ENCODE measurements at places on chromosomes 1 and 21.

DNA sequence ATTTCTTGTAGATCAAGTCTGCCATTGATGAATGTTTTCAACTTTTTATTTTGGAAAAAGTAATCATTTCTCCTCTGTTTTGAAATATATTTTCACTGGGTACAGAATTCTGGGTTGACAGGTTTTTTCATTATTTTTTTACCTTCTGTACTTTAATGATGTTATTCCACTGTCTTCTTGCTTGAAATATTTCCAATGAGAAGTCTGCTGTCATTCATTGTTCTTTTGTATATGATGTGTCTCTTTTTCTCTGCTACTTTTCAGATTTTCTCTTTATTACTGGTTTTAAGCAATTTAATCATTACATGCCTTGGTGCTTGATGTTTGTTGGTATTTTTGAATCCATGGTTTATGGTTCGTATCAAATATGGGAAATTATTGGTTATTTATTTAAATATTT lies 22.4 kb upstream of the FOXO6 start:
- DNase-seq: no peak

- DNase-seq: no peak
Measured at GRCh38 chr1:38123356-38124135, 77.0 kb upstream of the POU3F1 start.

GRCh38 chr1:76640092-76640491 lies 227.2 kb upstream of the ST6GALNAC5 start:
- DNase-seq: no peak

GRCh38 chr21:46371204-46372013 lies 47.5 kb downstream of the PCNT start:
- no peak for DNase-seq

GRCh38 chr1:157966031-157966537 lies 27.4 kb upstream of the KIRREL1 start:
- peak; percentile 99 for DNase-seq

- peak; percentile 43 for DNase-seq
Measured at GRCh38 chr1:93447481-93448291, at the start of gene FNBP1L. Gene FNBP1L, plus strand, starts transcription at chr1:93448118. Its CDS starts 164 bp downstream, at chr1:93448282.

DNA sequence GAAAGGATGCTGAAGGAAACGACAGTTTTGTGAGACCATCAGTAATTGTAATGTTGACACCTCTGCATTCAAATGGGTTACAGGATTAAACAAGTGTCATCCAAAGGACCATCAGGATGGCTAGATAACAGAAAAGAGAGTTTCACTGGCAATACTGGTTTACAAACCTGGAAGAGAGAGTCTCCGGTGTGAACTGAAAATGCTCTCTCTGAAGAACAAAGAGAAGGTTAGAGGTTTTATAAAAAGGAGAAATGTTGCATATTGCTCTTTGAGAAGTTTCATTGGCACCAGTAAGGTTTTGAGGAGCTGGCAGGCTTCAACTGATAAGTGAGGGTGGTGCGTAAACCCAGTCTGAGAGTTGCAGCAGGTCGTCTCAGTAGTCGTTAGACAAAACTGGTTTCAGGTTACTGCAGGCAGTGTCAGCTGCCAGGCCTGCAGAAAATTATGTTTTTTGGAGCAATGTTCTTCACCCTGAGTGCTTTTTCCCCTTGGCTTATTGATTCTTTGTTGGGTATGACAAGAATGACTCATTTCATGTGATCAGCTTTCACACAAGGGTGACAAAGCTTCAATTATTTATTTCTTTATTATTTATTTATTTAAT lies 42.2 kb downstream of the KCNK1 start:
- DNase-seq: no peak

GRCh38 chr1:212700223-212700891 lies 717 bp upstream of the BATF3 start:
- DNase-seq: no peak

DNA sequence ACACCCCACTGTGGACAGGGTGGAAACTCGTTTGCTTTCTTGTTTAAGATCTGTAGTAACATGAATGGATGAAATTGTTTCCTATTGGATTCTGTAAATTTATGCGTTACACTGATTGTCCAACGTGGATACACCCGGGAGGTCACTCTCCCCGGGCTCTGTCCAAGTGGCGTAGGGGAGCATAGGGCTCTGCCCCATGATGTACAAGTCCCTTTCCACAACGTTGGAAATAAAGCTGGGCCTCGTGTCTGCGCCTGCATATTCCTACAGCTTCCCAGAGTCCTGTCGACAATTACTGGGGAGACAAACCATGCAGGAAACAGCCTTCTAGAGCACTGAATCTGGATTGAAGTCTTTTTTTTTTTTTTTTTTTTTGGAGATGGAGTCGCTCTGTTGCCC lies 1.4 kb downstream of the RCC1 start:
- peak; percentile 23 for DNase-seq

GRCh38 chr1:209207126-209207700 lies 376.3 kb upstream of the CAMK1G start:
- no peak for DNase-seq

- no peak for DNase-seq
Measured at GRCh38 chr21:42091899-42092508, 20.9 kb downstream of the UMODL1 start.

- peak; percentile 99 for DNase-seq
Measured at GRCh38 chr21:27570306-27570868, 603.5 kb upstream of the ADAMTS5 start.

GRCh38 chr1:110203021-110203661 lies 7.0 kb upstream of the KCNC4 start:
- peak; percentile 39 for DNase-seq

GRCh38 chr1:184892116-184892515 lies 82.2 kb downstream of the NIBAN1 start:
- DNase-seq: peak; percentile 54

- no peak for DNase-seq
Measured at GRCh38 chr21:46273341-46273740, 12.1 kb downstream of the MCM3AP start.

DNA sequence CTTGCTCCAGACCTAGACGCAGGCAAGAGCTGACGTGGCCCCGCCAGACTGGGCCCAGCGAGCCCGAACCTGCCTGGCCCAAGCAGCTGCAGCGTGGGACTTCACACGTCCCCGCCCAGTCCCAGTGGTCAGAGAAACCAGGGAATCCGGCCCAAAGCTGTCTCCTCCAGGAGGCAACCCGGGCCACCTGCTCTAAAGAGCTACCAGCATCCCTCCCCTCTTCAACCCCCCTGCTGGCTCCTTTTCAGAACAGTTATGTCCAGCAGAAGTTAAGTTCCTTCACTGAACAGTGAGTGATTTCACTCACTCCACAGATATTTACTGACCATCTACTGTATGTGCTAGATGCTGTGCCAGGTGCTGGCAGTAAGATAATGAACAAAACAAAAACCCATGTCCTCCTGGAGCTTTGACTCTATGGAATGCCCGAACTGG lies 2.1 kb upstream of the EFNA1 start:
- DNase-seq: no peak

GRCh38 chr1:8889925-8890785 lies 11.7 kb upstream of the ENO1 start:
- no peak for DNase-seq

- no peak for DNase-seq
Measured at GRCh38 chr1:37875833-37876232, 16.4 kb upstream of the MTF1 start.

GRCh38 chr21:42198929-42199867 lies 19.7 kb upstream of the ABCG1 start:
- no peak for DNase-seq

DNA sequence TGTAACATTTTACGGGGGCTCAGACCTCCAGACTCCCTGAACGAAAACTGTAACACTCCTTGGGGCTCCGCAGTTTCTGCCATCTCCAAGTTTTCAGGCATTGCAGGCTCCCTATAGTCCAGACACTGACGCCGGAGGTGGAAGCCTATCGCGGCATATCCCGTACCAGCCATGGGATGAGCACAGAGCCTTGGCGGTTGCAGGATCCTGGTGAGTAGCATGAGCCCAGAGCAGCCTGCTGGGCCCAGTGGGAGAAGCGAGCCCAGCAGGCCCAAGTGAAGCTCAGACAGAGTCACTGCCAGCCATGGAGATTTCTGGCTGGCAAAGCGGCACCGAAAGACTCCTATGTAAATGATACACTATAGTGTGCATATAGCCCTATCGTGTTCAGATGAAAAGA lies 446.8 kb downstream of the COL11A1 start:
- no peak for DNase-seq

- DNase-seq: no peak
Measured at GRCh38 chr1:1143636-1144035, 27.7 kb upstream of the C1orf159 start.

GRCh38 chr1:198529414-198529813 lies 11.1 kb downstream of the ATP6V1G3 start:
- DNase-seq: no peak

GRCh38 chr1:186745531-186746146 lies 65.4 kb upstream of the PTGS2 start:
- DNase-seq: no peak

DNA sequence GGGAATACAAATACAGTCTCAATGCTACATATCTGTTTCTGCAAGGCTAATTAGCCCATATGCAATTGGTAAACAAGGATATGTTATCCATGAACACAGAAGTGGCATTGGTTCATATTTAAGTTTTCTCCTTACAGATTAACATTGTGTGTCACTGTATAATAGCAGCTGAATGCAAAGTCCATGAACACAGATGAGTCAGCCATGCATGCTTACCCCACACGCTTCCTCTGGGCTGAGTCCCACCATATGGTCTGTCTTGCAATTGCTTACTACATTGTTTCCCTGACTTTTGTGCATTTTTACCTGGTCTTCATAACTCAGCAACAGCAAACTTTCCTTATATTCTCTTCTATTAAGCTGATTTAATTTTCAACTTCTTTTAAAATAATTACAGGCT lies 41.5 kb upstream of the TSNAX start:
- DNase-seq: no peak

GRCh38 chr1:200795156-200795555 lies 56.5 kb downstream of the CAMSAP2 start:
- DNase-seq: no peak

DNA sequence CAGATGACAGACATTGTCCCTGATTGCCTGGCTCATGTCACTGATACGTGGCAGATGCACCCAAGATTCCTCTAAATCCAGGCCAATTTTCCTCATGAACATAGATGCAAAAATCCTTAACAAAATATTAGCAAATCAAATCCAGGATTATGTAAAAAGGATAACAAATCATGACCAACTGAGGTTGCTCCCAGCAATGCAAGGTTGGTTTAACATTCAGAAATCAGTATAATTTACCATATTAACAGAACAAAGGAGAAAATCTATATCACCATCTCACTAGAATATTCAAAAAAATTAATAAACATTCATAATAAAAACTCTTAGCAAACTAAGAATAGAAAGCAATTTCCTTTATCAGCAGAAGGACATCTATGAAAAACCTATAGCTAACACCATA lies 39.7 kb downstream of the FAF1 start:
- no peak for DNase-seq

- DNase-seq: peak; percentile 15
Measured at GRCh38 chr1:184567637-184568036, 180.8 kb downstream of the C1orf21 start.

DNA sequence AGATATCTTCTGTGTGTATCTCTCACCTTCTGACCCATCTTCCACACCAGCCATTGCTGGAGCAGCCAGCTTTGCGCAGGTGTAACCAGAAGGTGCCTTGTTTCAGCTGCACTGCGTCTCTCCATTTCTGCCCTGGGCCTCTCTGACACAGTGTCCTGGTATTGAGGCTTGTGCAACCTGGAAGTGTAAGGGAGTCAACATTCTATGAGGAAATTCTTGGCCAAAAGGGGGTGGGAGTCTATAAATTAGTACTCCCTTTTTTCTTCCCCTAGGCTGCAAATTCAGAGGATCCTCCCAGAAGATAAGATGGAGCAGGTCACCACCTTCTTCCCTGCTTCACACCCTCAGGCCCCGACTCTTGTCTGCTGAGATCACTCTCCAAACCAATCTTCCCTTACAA lies 109.1 kb downstream of the MRPS6 start:
- DNase-seq: no peak

DNA sequence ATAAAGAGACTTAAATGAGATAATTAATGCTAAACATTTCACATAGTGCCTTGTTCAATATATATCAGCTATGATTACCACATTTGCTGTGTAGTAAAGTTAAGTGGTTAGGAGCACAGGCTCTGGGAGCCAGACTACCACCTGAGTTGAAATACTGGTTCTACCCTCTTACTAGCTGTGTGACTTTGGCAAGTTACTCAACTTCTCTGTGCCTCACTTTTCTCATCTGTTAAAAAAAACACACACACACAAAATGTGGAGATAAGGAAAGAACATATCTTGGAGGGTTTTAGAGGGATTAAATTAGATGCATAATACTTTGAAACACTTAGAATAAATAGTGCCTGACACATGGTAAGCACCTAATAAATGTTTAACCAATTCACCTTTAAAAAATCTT lies 51.8 kb upstream of the NRDC start:
- no peak for DNase-seq

- DNase-seq: no peak
Measured at GRCh38 chr1:94627771-94628498, 86.4 kb upstream of the F3 start.

DNA sequence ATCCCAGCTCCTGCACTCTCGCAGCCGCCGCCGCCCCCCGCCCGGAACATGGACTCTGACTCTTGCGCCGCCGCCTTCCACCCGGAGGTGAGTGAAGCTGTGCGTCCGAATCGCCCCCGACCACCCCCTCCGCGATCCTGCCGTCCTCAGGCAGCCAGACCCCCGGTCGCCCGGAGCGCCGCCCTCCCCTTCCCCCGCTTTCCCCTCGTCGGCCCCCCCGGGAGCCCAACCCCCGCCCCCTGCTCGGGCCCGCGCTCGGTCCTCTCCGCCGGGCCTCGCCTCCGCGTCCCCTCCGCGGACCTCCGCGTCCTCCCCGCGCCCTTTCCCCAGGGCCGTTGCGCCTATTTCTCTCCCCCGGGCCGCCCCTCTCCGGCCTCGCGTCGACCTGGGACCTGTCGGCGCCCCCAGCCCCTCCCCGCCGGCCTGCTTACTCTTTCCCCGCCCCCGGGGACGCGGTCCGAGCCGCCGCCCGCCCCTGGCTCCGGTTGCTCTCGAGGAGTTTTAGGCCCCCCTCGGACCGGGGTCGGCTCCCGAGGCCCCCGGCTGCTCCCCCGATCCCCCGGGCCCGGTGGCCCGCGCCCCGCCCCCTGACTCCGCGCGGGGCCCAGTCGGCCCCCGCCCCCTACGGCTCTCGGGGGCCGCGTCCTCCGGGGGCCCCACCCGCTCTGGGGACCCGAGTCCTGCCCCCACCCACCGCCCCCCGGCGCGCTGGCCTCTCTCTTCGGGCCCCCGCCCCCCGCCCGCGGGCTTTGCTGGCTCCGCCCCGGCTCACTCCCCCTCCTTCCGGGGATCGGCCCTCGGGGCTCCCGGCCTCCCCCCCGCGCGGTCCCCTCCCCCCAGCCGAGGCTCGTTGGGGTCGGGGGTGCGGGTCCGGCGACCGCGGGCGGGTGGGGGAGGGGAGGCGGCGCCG lies 743 bp downstream of the PHF13 start:
- no peak for DNase-seq

DNA sequence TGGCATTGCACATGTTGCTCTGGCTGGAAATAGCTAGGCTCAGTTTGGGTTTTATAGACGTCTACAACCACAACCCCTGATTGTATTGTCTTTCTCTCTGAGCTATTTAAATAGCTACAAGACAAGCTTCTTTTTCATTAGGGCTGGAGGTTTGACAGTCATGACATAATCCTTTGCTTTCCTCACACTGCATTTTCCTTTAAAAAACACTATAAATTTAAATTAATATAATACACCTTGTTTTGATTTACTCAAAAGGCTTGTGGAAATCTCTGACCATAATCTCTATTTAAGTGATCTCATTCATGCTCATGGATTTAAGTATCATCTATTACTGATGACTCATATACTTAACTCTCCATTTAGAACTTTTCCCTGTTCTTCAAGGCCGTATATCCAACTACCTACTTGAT lies 50.4 kb upstream of the PTGFR start:
- DNase-seq: peak; percentile 77

Measured in RCC 7860 (cell line).